Activated naive CD8-positive, alpha-beta T cell treated with anti-CD3 and anti-CD28 coated beads for 36 hours (primary cell): ENCODE measurements at places on chromosomes 12 and 14.

GRCh38 chr12:24550609-24551008 lies 398.3 kb downstream of the BCAT1 start:
- no peak for DNase-seq

DNA sequence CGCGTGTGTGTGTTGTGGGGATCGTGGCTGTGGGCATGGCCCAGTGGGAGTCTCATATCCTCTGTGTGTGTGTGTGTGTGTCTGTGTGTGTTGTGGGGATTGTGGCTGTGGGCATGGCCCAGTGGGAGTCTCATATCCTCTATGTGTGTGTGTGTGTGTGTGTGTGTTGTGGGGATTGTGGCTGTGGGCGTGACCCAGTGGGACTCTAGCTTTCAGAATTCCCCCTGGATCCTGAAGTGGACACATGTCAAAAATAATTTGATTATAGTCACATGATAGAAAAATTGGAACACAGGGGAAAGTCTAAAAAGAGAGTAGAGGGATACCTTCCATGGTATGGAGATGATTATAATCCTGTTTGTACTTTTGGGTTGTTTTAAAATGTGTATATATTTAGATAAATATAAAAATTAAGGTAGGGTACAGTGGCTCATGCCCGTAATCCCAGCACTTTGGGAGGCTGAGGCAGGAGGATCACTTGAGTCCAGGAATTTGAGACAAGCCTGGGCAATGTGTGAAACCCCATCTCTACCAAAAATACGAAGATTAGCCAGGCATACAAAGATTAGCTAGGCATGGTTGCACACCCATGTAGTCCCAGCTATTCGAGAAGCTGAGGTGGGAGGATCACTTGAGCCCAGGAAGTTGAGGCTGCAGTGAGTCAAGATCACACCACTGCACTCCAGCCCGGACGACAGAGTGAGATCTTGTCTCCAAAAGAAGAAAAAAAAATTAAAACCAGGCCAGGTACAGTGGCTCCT lies 11.0 kb downstream of the PAPLN start:
- DNase-seq = no peak

DNA sequence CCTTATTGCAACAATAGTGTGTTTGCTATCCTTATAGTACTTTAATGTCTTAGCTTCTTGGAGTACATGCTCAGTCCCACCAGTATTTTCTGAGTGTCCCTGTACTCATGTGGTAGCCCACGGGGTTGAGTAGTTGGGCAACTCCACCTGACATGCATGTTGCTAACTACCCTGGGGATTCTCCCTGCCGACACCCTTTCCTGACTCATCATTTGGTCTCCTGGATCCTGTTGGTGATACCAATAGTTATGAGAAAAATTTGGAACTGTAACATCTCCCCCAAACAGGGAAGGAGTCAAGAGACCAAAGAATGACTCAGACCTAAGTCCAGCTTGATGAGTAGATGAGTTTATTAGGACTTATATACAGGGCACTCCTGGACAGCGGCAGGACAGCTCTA lies 101.6 kb downstream of the BRMS1L start:
- DNase-seq = no peak

- DNase-seq = no peak
Measured at GRCh38 chr12:92235703-92236472, 90.2 kb upstream of the BTG1 start.

GRCh38 chr12:2359725-2360629 lies 307.2 kb downstream of the CACNA1C start:
- DNase-seq = no peak

DNA sequence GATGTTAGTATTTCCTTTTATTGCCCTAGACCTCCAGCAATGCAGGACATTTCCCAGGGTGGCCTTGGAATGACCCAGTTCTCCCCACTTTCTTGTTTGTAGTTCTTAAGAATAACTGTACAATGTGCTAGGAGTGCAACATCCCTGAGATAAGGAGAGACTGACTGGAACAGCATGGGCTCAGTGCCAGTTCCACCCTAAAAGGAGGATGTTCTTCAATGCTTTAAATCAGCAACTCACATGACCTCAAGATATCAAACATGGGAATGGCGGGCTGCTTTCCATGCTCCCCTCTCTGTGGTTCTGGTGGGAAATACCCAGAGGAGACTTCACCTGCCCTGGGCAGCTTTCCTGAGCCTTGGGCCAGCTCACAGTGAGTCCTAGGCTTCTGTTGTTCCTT lies 766.9 kb upstream of the FBXO33 start:
- no peak for DNase-seq

DNA sequence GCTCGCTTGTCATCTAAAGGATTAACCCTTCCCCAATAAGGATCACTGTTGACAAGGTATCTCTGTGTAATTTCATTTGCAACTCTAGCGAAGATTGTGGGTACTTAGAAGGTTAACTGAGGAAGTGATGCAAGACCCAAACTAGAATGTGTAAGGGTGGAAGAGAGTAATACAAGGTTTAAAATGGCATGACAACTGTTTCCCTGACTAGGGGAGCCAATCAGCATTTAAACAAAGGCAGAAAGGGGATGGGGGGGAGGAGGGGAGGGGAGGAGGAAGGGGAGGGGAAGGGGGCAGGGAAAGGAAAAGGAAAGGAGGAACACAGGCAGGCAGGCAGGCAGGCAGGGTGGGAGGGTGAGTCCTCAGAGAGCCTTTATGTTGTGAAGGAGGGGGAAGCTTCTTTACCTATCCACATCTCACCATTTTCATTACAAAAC lies 31.1 kb downstream of the NRDE2 start:
- DNase-seq = no peak

DNA sequence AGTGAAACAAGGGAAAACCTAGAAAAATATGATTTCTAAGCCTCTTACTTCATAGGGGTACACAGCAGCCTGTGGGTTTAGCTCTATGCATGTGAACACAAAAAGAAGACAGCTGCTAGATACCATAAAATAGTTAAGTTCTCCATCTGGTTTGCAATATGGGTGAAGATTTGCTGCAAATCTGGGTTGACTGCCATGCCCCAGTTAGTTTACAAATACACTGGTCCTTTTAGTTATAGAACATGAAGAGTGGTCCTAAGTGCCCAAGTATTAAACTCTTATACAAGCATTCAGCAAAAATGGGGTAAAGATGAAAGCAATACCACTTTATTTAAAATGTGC lies 176.1 kb downstream of the AEBP2 start:
- DNase-seq = no peak

GRCh38 chr12:4855121-4855924 lies 54.4 kb upstream of the KCNA1 start:
- peak; percentile 31 for DNase-seq

DNA sequence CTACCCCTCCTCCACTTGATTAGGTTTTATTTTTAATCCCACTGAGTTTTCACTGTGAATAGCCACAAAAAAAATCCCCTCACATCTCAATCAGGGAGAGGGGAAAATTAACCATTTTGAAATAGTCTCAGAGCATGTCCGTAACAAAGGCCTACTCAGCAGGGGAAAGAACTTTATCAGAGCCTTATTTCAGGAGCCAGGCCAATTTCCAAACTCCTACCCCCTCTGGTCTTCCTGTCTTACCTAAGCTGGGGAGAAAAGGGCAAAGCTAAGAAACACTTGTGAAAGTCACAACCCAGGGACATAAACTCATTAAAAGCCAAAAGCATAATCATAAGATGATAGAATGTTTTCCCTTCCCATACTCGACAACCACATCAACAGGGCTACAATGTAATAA lies 260.3 kb upstream of the DIO3 start:
- no peak for DNase-seq

- no peak for DNase-seq
Measured at GRCh38 chr12:100824476-100824875, 29.9 kb downstream of the ANO4 start.

GRCh38 chr12:125786143-125786542 lies 720.9 kb downstream of the AACS start:
- DNase-seq = no peak

- DNase-seq = no peak
Measured at GRCh38 chr12:103268831-103269514, 226.8 kb downstream of the C12orf42 start.

GRCh38 chr12:77553976-77554619 lies 276.6 kb upstream of the NAV3 start:
- no peak for DNase-seq

DNA sequence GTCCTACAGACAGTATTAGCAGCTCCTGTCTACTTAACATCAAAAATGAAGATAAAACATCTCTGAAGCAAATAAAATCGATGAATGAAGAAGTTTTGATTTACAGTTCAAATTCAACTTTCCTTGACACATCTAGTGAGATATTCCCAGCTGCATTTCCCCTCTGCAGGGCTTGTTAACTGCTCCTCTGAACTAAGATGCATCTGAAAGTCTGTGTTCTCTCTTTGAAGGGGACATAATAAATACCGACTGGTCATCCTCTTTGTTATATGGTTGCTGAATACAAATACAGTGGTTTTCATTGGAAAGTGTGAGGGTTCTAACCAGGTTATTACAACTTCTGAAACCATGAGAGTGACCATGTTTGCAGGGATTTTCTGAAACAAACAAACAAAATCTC lies 266.4 kb upstream of the SLC16A7 start:
- DNase-seq = no peak

- DNase-seq = no peak
Measured at GRCh38 chr12:62769076-62769619, 165.8 kb downstream of the PPM1H start.

DNA sequence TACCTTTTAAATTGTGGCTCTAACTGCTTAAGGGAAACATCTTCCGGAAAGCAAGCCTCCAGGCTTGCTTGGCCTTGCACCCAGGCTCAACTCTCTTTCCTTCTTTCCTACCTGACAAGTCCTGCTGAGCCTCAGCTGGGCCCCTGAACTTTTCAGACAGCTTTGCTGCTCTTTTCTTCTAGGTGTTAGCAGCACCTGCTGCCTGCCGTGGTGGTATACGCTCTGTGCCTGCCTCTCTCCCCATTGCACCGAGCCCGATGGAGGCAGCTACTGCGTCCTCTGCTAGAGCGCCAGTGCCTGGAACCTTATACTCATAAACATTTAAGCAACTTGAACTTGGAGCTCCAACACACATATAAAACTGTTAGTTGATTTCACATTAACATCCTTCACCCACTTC lies 195.7 kb downstream of the ANO6 start:
- no peak for DNase-seq

DNA sequence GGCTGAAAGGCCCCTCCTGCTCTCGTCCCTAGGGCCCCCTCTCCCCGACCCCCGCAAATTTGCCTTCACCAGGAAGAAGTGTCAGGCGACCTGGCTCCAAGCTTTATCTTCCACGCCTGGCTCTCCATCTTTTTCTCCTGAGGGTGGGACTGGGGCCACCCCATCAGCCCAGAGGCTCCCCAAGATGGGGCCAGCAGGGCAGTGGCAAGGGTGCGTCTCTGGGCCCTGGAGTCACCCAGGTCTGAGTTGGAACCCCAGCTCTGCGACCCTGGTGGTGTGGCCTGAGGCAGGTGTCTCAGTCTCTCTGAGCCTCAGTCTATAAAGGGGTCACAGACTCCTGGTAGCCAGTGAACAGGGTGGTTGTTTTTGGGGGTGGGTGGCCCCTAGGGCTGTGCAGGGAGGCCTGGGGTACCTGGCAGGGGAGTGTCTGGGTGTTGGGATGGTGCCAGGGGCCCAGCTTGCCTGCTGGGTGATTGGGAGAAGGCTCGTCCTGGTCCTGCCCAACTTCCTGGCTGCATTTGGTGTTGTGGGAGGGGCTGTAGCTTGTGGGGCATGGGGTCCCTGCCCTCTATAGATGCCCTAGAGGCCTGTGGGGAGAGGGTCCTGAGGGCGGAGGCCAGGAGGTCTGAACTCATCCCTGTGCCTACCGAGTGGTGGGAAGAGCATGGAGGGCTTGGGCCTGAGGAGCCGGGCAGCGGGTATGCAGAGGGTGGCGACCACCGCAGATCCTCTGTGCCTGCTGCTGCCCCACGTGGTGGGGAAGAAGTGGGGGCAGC lies 7.6 kb downstream of the KIF26A start:
- no peak for DNase-seq

GRCh38 chr12:131226345-131227265 lies 272.9 kb downstream of the ADGRD1 start:
- no peak for DNase-seq

GRCh38 chr14:69676723-69677122 lies 65.3 kb downstream of the SUSD6 start:
- DNase-seq = no peak

- DNase-seq = no peak
Measured at GRCh38 chr14:96461950-96462798, 40.0 kb upstream of the PAPOLA start.

DNA sequence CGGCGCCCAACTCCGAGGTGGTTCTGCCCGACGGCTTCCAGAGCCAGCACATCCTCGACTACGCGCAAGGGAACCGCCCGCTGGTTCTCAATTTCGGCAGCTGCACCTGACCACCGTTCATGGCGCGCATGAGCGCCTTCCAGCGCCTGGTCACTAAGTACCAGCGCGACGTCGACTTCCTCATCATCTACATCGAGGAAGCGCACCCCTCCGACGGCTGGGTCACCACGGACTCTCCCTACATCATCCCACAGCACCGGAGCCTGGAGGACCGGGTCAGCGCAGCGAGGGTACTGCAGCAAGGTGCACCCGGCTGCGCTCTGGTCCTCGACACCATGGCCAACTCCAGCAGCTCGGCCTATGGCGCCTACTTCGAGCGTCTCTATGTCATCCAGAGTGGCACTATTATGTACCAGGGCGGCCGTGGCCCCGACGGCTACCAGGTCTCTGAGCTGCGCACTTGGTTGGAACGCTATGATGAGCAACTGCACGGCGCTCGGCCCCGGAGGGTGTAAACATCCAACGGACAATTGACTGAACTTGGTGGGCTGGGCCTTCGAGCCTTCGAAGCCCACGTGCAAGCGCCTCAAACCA lies 699 bp downstream of the DIO3 start:
- DNase-seq = no peak

- no peak for DNase-seq
Measured at GRCh38 chr14:75201087-75201486, 24.7 kb upstream of the TMED10 start.

- no peak for DNase-seq
Measured at GRCh38 chr14:105847400-105847799, 321.0 kb downstream of the TMEM121 start.

DNA sequence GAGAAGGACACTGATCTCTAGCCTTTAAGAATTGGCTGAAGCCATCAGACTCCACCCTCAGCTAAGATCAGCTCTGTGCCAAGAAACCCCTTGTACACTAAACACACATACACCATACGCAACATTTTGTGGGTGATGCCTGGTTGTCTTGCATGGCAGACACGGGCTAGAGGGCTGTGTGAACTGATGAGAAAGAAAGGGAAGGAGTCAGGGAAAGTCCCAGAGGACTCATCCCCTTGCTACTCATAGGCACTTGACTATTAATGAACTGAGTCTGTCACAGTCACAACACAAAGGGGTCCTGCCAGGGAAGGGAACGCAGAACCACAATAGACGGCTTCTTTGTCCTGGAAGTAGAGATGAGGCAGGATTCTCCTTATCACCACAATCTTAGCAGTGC lies 80.8 kb downstream of the EMP1 start:
- no peak for DNase-seq

GRCh38 chr12:46219132-46219876 lies 49.5 kb downstream of the SLC38A1 start:
- DNase-seq = no peak

DNA sequence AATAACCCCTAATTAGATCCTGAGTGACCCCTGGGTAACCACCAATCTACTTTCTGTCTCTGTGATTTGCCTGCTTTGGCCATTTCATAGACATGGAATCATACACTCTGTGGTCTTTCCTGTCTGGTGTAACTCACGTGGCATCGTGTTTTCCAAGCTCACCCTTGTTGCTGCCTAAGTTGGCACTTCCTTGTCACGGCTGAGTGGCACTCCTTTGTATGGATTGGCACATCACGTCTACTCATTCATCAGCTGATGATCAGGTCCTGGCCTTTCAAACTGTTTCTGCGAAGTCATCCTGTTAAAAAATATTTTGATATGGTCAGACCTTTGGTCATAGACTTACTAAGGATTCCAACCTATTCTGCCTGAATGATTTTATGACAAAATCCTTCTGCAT lies 87.7 kb downstream of the GLT1D1 start:
- no peak for DNase-seq
